H4 (cell line): ENCODE measurements at places on chromosomes 4 and X. TPM values are rescaled to one million over a fixed set of nuclear protein-coding genes. Genes with fewer than 3 reads are reported as not detected.

- DNase-seq, result no peak
Observed at GRCh38 chr4:171676555-171677215, 136.5 kb upstream of the GALNTL6 start.

GRCh38 chr4:102862016-102862415 is 6.8 kb upstream of the CISD2 start:
- no peak for DNase-seq

GRCh38 chrX:142201113-142201512 is 4.0 kb downstream of the MAGEC2 start:
- no peak for DNase-seq

GRCh38 chrX:132009350-132009749 is 13.8 kb upstream of the STK26 start:
- no peak for DNase-seq

DNA sequence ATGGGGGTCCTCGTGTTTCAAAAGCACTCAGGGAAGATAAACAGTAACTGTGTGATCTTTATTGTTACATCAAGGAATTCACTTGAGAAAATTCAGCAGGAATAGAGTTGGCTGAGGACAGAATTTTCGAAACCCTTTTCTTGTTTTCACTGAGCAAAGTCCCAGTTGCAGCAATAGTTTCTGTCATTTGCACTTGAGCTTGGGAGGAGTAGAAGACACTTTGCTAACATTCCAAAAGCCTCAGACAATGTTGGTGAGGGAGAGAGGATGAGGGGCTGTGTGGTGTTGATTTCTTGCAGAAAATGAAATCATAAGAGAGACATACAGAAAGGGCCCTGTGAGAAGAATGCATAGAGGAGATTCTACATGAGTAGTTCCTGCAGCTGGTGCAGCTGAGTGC is 151.9 kb upstream of the DIPK2B start:
- DNase-seq, result no peak

DNA sequence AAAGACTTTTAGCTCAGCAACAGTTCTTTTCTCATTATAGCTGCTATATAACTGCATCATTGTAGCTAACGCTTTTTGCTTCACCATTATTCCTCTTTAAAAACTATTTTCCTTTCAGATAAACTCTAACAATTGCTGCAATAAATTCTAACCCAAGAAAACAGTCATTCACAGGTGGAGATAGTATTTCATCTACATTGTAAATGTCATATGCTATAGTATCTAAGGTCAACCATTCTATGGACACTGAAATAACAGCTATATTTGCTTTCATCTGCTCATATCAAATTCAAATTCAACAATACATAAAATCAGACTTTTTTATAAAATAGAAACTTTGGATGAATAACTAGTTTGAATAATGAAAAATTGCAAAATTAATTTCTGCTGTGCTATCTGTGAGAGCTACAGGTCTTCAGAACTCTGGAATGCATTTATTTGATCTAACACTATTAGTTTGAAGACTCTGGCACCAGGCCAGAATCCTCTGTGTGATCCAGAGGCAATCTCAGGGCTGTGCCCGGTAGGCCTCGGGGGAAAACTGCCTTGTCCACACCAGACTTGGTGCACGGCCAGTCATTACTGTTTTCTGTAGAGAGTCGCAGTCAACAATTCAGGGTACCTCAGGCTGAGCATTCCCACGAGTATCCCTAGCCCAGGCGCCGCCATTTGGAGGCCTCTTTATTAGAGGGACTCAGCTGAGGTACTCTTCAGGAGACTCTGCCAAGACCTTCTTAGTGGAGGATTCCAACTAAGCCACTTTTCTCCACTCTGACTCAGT is 332.4 kb downstream of the SLC7A11 start:
- no peak for DNase-seq

DNA sequence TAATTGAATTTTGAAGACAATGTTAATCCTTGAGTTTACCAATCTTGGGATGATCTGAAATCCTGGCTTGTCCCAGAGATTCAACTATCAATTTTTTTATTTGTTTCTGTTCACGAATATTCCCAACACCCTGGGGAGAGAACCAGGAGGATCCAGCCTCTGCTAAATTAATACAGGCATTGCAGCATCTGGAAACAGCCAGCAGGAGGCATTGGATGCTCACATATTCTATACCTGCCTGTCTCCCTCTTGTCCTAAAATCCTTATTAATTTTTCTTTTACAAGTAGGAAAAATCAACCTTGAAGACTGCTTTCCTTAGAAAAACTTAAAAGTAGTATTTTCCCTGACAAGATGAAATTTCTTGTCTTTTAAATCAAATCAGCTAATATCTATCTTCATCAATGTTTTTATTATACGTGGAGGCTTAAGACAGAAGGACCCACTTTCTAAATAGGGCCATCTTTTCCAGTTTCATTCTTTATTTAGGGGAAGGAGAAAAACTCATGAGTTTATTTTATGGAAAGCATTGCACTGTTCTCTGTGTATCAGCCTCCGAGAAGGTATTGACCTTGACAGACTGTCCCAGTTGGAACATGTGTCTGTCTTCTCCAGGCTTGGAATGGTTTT is 102.4 kb downstream of the CLNK start:
- DNase-seq, result peak; percentile 60

GRCh38 chr4:86218746-86219473 is 140.9 kb downstream of the MAPK10 start:
- DNase-seq, result peak; percentile 43

- no peak for DNase-seq
Observed at GRCh38 chr4:182874304-182874751, 42.9 kb downstream of the DCTD start.

- DNase-seq, result no peak
Observed at GRCh38 chrX:108426262-108426661, 12.0 kb downstream of the COL4A6 start.

RAB33A gene
- not detected in 2 replicates for total RNA-seq

MBNL3 gene
- 7.9 and 12.2 TPM in 2 replicates for total RNA-seq

IL2RG gene
- not detected in 2 replicates for total RNA-seq

CASK gene
- 19.8 and 21.7 TPM in 2 replicates for total RNA-seq
